CD4-positive, alpha-beta memory T cell (primary cell): ENCODE measurements at places on chromosomes 4 and X.

DNA sequence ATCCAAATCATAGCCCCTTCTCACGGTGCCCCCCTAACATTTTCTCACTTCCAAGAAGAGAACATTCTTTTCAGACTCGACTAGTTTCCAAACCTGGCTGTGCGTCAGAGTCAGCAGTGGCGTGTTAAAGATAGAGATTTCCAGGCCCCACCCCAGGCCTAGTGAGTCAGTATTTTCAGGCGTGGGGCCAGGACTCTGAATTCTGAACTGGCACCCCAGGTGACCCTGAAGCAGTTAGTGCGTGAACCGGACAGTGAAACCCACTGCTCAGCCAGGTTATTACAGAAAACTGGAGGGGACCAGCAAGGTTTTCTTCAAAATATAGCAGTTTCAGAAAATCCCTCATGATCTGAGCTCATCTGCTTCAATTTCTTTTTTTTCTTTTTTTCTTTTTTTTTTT is 35.0 kb upstream of the BCOR start:
- no peak for DNase-seq

DNA sequence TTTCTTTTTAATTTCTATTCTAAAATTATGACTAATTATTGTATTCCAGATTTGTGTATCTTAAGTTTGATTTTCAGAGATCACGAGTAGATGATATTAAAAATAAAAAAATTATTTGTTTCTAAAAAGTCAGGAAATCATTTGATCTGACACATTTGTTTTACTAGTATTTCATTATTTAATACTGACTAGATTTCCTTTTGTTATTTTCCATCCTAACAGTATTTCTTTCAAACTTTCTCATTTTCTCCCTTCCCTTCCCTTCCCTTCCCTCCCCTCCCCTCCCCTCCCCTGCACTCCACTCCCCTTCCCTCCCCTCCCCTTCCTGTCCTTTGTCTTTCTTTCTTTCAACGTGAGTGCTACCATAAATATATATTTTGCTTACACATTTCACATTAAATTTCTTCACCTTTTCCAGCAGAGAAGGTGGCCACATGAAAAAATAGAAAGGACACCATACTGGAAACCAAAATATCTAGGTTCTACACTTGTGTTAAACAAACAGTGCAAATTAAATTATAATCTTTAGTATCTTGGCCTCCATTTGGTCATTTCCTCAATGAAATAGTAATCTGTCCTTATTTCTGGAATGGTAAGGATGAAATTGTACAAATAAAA is 1412.7 kb upstream of the IGFBP7 start:
- no peak for DNase-seq

GRCh38 chrX:68363984-68364383 is 69.3 kb downstream of the OPHN1 start:
- DNase-seq: no peak

DNA sequence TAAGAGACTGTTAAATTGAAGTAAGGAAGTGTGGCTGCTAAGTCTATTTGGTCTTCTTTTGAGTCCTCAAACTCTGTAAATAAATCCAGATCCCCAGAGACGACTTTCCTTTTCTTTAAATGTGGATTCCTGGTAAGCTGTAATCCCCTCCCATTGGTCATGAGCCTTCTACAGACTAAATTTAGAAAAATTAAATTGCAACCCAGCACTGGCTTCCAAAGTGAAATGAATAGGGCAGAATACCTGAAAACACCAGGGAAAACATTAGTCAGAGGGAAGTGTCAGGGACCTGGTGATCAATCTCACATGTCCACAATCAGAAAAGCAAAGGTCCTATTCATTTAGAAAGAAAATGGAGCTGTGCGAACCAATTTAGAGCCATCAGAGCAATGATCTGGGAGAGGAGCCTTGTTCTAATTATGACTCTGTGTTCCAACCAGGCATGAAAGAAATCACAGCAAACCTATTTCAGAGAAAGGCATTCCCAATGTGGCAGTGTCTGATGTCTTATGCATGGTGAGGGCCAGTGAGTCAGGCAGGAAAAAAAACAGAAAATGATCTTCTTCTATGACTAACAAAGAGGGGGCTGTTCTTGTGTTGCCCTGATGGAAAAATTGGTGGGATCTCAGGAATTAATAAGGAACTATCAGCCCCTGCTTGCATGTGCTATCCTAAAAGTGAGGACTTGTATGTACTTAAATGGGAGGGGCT is 19.8 kb upstream of the CCDC149 start:
- DNase-seq: no peak

DNA sequence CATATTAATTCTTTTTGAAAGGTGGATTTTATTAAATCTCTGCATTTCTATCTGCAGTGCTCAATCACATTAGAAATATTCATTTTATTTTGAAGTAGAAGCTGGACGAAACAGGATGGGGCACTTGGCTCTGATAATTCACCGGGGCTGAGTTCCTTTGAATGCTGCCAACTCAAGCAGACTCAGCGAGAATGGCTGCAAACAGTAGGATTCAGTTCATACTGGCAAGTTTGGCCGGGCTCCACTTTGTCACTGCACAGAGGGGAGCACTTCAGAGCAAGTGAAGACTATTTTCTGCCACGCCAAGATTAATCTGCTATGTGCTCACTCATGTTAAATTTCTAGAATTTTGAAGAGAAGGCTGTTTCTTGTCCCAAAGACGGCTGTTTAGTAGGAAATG is 30.7 kb upstream of the KLHL8 start:
- DNase-seq: no peak

GRCh38 chrX:66163849-66164411 is at the start of gene HEPH:
Gene HEPH, plus strand, starts transcription at chrX:66164247. Its CDS starts 6,324 bp downstream, at chrX:66170571.
- no peak for DNase-seq

- DNase-seq: no peak
Measured at GRCh38 chr4:82909326-82909725, 8.8 kb downstream of the THAP9 start.

- DNase-seq: no peak
Measured at GRCh38 chr4:1788254-1788973, 4.7 kb upstream of the FGFR3 start.

GRCh38 chrX:95063554-95063953 is 1389.5 kb downstream of the FAM133A start:
- no peak for DNase-seq

GRCh38 chrX:129661369-129661768 is 6.6 kb upstream of the APLN start:
- DNase-seq: no peak

DNA sequence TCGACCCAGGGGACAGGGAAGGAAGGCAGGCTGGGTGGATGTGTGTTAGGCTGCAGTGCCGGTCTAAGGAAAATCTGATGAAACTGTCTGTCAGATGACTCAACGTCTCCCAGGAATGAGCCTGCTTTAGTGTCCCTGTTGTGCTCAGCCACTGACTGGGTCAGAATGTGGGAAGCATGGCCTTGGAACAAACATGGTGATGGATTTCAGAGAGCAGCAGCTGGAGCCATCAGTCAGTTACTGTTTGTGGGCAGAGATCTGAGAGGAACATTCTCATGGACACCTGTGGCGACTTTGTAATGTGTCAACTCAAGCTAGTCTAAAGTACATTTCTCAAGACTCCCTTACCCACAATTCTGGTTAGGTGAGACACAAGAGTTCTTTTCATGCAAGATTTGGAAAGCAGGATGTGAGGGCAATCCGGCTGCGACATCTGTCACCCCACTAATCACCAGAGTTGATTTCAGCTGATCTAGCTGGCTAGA is 63.2 kb downstream of the ANAPC10 start:
- no peak for DNase-seq

DNA sequence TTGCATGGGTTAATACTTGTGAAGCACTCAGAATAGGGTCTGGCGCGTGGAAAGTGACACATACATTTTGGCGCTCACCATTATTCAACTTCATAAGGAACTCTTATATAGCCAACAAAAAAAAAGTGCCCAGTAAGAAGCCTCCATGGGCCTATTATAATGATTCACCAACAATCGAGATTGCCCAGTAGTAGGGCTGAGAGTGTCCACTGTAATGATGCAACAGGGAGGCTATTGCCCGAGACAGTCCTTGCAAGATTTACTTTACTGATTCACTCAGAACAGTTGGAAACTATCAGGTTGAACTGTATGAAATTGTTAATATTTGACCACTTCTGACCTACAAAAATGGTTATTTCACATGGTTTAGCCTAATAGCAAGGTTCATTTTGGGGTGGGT is 86.0 kb downstream of the PJA1 start:
- DNase-seq: no peak

GRCh38 chrX:119156241-119156640 is 28.6 kb upstream of the KIAA1210 start:
- DNase-seq: no peak

- DNase-seq: no peak
Measured at GRCh38 chrX:121260596-121261240, 213.3 kb downstream of the GLUD2 start.

GRCh38 chr4:38113132-38113531 is 152.9 kb downstream of the PTTG2 start:
- DNase-seq: no peak

DNA sequence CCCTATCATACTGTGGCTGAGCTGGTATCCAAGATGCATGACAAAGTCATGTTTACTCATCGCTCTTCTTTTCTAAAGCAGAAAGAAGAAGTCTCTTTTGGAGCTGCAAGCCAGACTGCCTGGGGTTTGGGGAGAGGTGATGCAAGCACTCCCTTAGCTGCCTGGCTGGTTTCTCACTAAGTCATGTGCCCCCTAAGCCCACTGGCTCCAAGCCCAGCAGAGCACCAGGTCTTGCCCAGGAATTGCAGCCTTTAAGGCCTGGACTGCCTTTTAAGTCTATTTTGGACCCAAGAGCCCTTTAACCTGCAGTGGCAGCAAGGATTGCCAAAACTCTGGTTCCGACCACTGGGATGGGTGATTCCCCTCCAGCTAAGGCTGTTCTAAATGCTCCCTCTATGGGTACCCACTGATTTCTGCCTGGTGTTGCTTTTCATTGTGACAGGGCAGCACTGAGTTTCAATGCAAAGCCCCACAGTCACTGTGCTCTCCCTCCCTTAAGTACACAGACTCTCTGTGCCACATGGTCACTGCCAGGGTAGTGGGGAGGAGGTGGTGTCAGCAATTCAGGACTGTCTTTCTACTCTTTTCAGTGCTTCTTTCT is 548.6 kb downstream of the TLL1 start:
- no peak for DNase-seq

DNA sequence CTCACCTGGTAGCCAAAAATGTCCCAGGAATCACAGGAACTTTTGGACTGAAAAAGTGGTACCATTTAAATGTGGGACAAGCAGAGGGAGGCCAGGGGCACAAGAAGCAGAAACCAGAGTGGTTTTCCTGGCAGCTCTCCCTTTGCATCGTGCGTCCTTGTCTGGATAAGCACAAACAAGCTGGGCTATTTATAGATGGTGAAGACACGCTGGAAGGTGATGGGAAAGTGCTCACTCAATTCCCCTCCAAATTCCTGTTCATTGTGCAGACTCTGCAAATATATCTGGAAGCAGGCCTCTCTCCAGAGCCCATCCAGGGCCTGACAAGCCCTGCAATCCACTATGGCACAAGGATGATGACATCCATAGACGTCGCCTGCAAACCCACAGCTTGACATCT is 63.6 kb upstream of the MAP3K15 start:
- no peak for DNase-seq

- no peak for DNase-seq
Measured at GRCh38 chrX:1052021-1052420, 160.4 kb downstream of the CRLF2 start.

DNA sequence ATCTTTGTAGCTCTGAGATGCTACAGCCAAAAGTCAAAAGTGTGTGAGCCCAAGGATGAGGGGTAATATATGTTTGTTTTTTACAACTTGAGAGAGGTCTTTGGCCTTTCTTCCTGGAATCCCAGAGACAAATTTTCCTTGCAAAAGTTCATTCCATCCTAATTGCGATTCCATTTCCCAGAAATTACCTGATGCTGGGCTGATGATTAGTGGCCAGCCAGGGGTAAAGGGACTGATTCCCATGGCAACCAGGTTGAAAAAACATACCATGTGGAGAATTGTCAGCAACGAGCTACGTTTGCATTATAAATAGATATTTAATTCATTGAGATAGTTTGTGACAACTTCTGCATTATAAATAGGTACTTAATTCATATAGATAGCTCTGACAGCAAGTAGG is 17.8 kb downstream of the IGSF1 start:
- DNase-seq: no peak

GRCh38 chrX:3348191-3348590 is 1.7 kb upstream of the MXRA5 start:
- no peak for DNase-seq

DNA sequence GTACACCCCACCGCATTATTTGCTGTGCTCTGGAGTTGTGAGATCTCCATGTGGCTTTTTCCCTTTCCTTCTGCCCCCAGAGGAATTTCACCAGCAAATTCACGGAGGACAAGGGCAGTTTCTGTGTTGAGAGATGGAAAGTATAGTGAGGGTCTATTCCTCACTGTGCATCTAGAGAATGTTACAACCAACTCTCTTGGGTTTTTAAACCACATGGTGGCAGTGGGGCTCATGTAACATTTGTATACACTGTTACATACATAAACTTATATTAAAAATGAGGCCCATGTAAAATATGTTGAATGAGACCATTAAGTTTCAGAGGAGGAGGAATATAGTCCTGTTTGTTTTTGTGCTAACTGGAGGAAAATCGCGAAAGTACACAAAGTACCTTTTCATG is 909 bp upstream of the PRKG2 start:
- DNase-seq: no peak

DNA sequence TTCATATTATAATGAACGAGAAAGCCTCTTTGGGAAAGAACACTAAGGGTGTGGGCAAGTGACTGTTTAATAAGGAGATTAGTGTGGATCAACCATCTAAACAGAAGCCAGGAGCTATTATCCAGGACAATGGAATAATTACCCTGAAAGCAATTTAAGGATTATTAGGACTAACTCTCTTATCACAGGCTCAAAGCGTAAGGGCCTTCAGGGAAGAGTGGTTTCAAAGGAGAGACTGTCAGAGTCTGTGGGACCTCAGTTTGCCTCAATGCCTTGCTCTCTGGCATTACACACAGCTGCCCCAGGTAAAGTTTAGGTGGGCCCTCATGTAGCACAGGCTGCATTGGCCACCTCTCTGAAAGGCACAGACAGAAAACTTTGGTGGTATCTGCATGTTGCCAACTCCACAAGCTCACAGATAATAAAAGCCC is 717.2 kb upstream of the ADGRL3 start:
- no peak for DNase-seq

- DNase-seq: no peak
Measured at GRCh38 chr4:139454111-139455045, at the start of gene RAB33B. Gene RAB33B, plus strand, starts transcription at chr4:139454121. Its CDS starts 75 bp downstream, at chr4:139454196.

DNA sequence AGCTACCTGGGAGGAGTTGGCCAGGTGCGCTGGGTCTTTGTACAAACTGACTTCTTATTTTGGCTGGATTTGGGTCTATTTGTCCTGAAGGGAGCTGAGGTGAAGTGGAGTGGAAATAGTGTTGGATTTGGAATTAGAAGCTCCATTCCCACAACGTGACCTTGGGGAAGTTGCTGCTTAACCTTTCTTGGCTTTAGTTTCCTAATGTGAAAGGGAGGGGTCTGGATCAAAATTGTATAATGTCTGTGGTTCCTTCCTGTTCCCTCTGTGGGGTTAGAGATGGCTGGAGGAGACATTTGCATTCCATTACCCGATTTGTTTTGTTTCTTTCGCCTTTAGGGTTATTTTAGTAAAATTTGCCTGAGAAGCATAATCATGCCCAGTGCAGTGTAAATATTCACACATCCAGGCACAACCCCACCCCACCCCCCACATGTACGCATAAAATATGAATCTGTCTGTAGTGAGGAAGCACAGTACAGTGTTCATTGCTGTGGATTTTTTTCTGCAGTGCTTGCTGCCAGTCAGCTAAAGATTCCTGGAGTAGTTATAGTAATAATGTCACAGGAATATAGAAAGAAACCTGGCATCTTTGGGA is 21.5 kb downstream of the JADE1 start:
- no peak for DNase-seq
